ENCODE measurements at places on chromosomes 1 and 21.

DNA sequence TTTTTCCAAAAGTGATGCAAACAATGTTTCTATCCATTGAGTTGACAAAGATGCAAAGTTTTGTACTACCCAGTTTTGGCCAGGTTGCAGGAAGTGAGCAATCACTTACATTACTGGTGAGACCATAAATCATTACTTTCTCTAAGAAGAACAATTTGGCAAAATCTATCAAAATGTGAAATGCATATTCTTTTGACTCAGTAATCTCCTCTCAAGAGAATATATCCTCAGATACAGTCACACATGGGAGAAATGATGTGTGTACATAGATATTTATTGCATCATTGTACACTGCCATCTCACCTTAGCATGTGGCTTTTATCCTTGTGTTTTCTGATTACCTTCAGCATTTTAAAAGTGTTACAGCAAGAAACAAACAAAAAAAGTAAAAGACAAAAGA, 52.4 kb upstream of the FMO3 start:
- DNase-seq = peak; percentile 48

DNA sequence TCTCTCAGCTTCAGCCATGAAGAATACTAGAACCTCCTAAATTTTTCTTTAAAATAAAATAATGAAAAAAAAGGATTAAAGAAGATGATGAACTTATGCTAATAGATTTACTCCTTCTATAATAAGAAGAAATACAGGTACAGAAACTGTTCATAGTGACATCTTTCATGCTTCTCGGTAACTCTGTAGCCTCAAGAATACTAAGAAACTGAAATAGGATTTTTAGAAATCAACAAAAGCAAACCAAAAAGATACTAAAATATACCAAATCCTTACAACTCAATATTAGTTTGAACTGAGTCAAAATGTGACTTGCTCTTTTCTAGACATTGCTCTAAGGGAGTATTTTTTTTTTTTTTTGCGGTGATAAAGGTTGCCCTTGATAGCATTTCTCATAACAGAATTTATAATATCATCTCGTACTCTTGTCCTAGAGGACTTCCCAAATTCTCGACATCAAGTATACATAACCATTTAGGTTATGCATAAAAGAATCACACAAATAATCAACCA, 42.8 kb downstream of the ZZZ3 start:
- no peak for DNase-seq

- DNase-seq = no peak
Measured at GRCh38 chr1:39490596-39491145, 765 bp upstream of the BMP8A start.

DNA sequence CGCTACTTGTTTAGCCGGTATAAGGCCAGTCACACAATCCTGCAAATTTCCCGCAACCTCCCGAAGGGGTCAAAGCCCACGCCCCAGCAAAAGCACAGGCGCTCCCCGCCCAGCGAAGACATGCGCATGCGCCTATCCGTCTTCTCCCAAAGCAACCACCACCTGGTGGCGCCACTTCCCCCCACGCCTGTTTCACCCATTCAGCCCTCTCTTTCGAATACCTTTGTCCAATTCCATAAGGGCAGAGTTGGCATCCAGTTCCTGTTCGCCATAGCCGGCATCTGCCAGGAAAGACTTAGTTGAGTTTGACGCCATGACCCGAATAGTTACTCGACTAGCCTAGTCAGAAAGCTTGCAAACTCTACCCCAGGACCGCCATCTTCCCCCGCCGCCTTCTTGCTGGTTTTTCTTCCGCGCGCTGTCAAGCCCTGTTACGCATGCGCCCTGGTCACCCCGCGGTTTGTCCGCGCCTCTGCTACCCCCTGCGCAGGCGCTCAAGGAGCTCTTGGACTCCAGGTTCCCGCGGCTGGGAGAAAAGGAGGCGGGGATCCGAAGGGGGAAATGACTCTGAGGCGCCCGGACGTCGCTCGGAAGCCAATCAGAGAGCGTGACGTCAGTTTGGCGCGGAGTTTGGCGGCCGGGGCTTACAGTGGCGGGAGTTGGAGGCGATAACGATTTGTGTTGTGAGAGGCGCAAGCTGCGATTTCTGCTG, at the start of the genes DTL and INTS7:
TSS of gene DTL (plus strand) at position 626 of the 712 bp plus-strand sequence. CDS start 143 bp downstream, outside the sequence.
TSS of gene INTS7 (minus strand) at position 435 of the 712 bp plus-strand sequence. CDS start at position 315, 120 bp downstream.
- DNase-seq = peak; percentile 99

DNA sequence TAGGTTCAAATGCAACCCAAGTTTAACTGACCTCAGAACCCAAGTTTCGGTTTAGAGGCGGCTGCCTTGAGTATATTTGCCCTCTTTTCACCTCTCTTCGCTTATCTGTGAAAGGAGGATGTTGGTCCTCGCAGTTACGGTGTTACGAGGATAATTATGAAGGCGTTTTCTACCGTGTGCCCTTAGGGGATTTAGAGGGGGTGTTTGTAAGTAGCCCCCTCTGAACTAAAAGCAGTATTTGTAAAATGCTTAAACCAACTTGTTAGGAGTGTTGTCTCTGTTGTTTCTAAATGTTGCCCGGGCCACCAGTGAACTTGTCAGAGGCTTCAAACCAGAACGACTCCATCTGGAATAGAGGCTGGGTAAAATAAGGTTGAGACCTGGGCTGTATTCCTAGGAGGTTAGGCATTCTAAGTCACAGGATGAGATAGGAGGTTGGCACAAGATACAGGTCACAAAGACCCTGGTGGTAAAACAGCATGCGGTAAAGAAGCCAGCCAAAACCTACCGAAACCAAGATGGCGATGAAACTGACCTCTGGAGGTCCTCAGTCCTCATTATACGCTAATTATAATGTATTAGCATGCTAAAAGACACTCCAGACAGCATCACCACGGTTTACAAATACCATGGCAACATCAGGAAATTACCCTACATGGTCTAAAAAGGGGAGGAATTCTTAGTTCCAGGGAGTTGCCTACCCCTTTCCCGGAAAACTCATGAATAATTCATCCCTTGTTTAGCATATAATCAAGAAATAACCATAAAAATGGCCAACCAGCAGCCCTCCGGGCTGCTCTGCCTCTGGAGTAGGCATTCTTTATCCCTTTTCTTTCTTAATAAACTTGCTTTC, 1.0 kb upstream of the PSRC1 start:
- DNase-seq = no peak

- DNase-seq = peak; percentile 98
Measured at GRCh38 chr1:26378088-26378878, 5.7 kb upstream of the ZNF683 start.

GRCh38 chr1:45348609-45348965, 8.3 kb upstream of the MUTYH start:
- no peak for DNase-seq

DNA sequence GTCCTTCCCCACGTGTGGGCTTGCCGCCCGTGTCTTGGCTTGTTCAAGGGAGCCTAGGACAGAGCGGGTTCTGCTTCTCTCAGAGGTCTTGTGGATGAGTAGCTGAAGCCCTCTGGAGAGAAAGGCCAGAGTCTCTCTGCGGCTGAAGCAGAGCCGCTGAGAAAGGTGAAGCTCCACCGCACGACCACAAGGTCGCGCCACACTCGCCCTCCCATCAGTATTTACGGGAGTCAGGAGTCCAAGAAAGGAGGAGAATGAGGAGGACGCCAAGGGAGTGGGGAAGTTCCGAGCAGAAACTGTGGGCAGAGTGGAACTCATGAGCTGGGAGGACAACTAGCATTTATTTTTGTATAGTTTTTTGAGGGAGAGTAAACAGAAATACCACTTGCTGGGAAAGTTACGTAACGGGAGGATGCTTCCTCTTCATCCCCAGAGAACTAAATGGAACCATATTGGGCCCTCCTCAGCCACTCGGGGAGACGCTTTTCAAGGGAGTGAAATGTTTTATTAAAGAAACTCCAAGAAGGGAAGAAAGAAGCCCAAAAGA, 51.6 kb upstream of the HAO2 start:
- DNase-seq = no peak

GRCh38 chr1:94697839-94698238, 122.3 kb upstream of the SLC44A3 start:
- no peak for DNase-seq

DNA sequence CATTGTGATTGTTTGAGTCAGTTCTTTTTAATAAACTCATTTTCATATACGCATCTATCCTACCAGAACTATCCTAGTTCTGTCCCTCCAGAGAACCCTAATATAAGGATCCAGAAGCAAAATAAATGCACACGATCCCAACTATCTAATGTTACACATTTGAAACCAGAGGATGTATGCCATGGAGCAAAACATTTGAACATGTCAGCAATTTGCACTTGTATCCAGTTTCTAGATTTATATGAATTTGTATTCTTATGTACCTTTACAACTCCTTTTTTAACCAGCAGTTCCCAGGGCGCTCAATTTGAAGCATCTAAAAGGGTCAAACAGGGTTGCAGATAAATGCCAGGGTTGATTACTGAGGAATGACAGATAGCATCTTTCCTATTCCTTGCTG, 2.1 kb downstream of the EXTL2 start:
- DNase-seq = no peak

- peak; percentile 60 for DNase-seq
Measured at GRCh38 chr1:113073479-113073950, 517 bp downstream of the LRIG2 start.

- no peak for DNase-seq
Measured at GRCh38 chr1:78006521-78006920, 1.8 kb downstream of the DNAJB4 start.

DNA sequence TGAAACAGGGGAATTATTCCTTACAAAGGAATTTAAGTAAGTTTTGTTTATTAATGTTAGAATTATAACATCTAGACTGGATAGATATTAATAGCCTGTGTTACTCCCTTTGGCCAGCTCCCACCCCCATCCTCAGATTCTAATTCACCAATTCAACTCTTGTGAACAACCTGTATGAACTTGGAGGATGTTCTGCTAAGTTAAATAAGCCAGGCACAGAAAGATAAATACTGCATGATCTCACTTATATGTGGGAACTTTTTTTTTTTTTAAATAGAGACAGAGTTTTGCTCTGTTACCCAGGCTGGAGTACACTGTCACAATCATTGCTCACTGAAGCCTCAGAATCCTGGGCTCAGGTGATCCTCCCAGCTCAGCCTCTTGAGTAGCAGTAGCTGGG, 32.2 kb downstream of the EFCAB7 start:
- no peak for DNase-seq

DNA sequence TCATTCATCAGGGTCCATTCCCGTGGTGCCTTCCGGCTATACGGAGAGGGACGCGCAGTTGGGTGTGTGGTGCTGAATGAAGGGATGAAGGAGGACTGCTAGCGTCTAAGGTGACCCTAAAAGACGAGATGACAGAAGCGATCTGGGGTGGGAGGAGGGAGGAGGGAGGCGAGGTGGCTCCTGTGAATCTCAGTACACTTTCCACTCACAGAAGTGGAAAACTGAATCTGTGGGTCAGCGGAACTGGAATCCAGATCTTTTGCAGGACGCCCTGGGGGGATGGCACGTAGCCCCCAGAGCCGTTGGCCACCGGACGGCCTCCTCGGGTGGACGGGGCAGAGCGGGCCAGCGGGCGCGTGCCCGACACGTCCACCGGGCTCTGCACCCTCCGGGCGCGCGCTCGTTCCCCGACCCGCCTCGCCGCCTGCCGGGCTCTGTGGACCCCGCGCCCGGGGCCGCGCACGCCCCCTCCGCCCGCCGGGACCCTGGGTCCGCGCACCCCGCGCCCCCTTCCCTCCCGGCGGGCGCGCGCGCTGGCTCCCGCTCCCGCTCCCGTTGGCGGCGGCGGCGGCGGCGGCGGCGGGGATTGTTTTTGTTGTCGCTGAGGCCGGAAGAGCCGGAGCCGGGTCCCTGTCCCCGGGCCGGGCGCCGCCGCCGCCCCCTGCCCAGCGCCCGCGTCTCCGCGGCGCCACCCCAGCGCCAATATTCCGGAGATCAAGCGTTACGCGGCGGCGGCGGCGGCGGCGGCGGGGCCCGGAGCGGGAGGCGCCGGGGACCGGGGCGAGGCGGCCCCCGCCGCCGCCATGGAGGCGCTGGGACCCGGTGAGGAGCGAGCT, at the start of gene AGO4:
TSS of gene AGO4 (plus strand) at position 403 of the 836 bp plus-strand sequence. CDS start at position 804, 401 bp downstream.
- peak; percentile 30 for DNase-seq

- DNase-seq = no peak
Measured at GRCh38 chr1:2972879-2973575, 48.2 kb upstream of the ACTRT2 start.

DNA sequence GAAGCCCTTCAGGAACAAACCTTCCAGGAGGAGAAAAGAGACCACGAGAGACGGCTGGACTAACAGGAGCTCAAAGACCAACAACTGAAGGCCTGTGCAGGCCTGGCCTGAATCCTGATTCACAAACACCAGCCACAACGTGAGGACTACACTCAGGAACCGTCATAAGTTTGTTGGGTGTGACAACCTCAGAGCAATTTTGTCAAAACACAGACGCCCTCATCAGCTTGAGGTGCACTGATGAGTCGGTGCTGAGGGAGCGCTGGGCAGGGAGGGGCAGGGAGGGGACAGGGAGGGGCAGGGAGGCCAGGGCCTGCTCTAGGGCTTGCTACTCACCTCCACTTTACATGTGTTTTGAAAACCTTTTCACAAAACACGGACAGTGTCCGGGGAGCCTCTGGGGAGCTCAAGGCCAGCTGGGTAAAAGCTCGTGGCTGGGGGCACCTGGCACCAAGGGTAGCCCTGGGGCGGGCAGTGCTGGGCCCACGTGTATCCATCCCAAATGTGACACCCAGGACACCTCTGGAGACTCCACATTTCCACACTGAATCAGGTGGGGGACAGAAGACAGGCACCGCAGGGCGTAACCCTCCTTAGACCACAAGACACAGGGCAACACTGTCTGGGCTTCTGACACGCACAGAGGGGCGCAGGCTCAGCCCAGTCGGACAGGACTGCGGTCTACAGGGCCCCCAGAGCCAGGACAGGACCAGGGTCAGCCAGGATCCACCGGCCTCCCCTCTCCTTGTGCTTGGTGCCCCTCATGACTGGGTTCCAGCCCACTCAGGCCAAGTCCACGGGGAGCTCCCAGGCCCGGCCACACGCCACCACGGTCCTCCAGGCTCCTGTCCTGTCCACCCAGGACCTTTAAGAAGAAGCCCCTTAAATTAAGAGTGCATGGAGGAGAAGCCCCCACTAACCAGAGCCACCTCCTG, 16.5 kb downstream of the LSS start:
- DNase-seq = peak; percentile 21

DNA sequence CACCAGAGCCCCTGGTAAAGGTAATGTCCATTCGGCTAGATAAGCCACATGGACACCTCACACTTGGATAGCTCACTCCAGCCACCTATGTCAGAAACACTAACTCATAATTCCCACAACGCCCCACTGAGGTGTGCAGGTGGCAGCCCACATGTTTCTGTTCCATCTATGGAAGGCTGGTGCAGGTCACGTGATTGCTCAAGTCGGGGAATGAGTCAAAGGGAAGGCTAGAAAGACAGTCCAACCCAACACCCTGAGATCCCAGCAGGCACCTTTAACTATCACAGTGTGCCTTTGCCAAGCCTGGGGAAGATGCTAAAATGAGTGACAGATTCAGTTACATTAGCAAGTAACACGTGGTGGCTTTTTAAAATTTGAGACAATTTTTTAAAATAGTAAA, 45.3 kb upstream of the KCNE1 start:
- no peak for DNase-seq
